ENCODE measurements at places on chromosomes 1 and 21. TPM values are rescaled to one million over a fixed set of nuclear protein-coding genes. Genes with fewer than 3 reads are reported as not detected.

DNA sequence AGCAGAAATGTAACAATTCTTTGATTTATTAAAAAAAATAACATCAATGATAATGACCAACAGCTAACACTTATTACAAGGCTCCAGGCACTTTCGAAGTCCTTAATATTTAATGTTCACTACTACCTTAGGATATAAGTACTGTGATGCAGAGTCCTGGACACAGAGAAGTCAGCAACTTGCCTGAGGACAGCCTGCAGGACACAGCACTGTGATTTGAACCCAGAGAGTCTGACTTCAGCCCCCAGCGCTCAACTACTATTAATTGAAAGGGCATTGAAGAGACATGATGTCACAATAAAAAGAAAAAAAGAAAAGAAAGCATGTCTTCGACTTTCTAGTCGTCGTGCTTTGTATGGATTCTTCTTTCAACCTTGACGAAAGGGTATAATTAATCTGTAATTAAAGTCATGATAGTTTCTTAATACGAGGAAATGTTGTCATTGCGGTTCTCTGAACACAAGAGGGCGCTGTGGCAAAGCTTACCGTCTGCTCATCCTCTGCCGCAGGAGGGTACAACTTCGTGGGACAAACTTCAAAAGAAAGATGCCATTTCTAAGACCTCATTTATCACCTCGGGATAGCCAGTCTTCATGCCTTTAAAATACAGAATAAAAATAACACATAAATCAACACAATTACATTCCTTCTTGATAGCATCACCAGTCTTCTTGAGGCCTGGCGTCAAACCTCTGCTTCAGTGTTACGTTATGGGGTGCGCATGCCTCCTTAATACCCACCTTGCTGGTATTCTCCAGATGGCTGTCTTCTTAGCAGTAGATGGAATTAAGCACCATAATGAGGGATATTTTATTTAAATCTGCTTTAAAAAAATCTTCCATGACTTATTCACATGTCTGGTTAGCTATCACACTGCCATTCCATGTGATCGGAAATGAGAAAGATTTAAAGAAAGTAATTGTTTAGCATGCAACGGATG is 240.1 kb downstream of the DISC1 start:
- DNase-seq, result peak; percentile 53

DNA sequence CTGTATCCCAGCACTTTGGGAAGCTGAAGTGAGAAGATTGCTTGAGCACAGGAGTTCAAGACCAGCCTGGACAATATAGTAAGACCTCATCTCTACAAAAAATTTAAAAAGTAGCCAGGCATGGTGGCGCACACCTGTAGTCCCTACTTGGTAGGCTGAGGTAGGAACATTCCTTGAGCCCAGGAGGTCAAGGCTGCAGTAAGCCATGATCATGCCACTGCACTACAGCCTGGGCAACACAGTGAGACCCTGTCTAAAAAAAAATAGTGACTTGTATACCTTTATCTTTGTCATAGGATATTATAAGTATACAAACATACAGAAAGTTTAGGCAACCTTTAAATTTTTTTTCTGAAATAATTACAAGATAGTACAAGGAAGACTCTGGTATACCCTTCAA is 3.9 kb upstream of the FBXO28 start:
- DNase-seq, result no peak

DNA sequence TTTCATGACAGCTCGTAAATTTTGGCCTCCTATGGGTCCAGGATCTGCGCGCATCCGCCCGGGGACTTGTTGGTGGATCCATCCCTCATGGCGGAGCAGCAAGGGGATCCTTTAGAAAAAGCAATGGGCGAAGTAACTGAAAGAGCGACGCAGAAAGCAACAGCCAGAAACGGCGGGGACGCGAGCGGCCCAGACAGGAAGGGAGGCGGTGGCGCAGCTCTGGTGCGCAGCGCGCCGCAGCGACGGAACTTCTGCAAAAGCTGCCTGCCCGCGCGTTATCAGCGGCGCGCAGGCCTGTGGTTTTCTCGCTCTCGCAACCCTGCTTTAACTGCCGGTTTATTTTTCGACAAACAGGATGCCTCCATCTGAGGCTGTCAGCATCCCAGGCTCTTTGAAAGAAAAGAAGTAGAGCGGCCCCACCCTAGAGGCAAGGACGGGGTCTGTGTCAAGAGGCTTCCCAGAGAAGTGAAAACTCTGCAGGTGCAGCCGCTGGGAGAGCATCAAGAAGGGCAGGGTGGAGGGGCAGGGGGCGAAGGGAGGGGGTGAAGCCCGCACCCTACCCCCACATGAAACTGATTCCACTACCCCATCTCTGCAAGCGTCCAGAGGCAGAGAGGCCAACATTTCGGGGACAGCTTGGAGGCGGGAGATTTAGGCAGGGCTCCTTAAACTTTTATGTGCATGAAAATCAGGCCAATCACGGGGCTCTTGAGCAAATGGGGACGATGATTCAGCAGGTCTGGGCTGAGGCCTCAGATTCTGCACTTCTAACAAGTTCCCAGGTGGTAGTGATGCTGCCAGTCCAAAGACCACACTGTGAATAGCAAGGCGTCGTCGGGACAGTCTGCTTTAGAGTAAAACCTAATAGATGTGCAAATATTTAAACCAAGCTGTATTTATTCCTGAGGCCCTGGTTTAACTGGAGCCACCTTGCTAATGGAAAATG is 22.2 kb downstream of the RUNX1 start:
- DNase-seq, result peak; percentile 52

DNA sequence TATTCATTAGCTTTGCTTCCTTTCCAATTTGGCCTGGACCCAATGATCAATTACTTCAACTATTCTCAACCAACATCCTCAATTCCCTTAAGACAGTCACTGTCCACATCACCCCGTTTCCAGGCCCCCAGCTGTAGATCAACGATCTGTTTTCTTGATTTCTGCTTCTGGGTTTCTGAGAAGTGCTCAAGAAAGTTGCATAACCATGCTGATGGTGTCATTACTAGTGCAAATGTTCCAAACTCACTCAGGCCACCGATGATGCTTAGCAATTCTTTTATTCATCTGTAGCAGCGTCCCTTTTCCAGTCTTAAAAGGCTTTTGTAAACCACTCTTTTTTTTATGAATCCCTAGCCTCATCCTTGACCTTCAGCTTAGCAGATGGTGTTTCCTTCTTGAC is 155.8 kb upstream of the PTGFR start:
- DNase-seq, result no peak

DNA sequence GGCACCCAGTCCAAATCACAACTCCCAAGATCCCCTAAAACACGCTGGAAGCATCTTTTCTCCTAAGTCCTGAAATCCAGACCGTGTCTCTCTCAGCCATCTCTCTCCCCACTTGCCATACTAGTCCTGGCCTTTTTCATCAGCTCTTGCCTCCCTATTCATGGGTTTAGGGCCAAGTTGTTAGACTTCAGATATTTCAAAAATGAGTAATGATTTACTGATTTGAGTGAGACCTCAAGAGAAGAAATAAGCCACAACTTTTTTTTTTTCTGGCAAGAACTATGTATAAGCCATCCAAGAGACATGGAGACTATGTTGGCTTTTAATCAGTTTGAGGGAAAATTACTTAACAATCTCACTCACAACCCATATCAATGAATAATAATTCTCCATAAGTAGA is 62.5 kb downstream of the TBX15 start:
- no peak for DNase-seq

- peak; percentile 69 for DNase-seq
These were observed 30.0 kb upstream of the SDE2 start for GRCh38 chr1:226029093-226029496.

DNA sequence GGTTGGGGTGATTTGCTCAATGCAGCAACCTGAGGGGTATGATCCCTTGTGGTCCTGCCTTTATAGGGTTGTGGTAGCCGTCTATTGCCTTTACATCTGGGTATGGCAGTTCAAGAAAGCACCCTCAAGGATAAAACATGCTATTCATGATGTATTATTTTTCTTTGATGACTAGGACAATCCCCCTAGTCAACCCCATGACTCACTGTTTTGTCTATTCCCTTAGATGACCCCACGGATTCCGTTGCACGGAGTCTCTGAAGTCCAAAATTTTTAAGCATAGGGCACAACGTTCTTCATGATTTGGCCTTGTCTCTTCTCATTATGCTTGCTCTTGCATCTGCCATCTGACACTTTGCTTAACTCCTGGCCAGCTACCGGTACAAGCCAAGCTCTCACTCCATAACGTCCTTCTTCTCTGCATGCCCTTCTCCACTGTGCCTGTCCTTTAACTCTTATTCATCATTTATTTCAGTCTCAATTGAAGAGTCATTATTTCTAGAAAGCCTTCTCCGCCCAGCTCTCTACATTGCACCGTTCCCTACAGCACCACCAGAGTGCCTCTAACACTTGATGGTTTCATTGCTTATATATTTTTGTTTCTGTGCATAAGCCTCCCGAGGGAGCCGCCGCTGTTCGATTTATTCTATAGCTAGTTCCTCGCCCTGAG is 838 bp upstream of the DISP1 start:
- no peak for DNase-seq

- DNase-seq, result no peak
These were observed 70.0 kb downstream of the BCAR3 start for GRCh38 chr1:93611668-93612067.

DNA sequence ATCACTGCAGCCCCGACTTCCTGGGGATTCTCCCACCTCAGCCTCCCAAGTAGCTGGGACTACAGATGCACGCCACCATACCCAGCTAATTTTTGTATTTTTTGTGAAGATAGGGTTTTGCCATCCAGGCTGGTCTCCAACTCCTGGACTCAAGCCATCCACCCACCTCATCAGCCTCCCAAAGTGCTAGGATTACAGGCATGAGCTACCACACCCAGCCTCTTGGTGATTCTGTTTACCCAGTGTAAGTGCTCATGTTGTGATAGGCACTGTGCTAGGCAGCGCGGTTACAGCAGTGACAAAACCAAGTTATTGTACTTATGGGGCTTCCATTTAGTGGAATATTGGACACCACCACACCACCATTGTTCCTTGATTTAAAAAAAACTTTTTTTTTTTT is 9.7 kb upstream of the STX12 start:
- DNase-seq, result no peak

DNA sequence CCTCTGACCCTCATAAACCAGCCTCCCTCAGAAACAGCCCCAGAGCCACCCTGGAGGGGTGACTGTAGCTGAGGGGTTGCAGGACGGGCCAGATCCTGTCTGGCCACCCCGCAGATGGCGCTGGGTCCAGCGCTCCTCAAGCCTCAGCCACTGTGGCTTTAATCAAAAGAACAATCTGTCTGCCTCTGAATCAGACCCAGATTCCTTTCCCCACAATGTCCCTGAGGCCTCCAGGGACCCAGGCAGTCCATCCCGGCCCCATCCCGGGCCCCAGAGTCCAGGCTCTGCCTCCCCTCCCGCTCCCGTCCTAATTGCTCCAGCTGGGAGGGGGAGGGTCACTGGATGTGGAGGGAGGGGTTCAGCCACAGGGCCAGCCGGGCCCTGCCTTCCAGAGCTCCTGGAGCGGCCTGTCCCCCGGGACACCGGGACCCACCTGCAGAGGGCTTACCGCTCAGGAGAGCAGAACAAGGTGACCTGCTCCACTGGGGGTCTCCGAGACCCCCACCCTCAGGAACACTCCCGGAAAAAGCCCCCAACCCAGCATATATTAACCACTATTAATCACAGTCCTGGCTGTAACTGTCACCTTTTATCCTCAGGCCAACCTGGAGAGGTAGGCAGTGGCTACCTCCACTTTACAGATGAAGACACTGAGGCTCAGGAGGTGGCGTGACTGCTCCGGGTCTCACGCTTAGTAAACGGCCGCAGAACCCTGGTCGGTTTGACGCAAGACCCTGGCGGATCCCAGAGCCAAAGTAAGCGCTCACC is 836 bp upstream of the FBLIM1 start:
- no peak for DNase-seq

- DNase-seq, result no peak
These were observed 58.3 kb downstream of the RGS5 start for GRCh38 chr1:163144418-163144817.

GRCh38 chr1:243462929-243463697 is 207.3 kb downstream of the SDCCAG8 start:
- DNase-seq, result no peak

DNA sequence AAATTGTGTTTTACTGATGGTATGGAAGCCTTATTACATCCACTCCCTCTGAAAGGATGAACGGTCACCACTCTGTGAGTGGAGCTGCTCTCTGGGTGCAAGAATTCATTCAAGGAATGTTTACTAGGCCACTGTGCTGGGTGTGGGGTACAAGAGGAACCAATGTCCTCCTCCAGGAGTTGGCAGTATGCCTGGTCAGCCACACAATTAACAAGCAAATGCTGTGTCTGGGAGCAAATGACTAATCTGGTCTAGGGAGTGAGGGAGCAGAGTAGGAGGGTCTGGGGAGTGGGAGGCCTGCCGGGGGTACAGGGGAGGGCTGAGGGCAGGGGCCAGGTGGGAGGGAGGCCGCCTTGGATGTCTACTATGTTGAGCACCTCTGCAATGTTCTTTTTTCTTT is 27.2 kb upstream of the TDRD10 start:
- DNase-seq, result no peak

SELP gene
- total RNA-seq, result 0.78 TPM

GNG12 gene
- 17.3 TPM for total RNA-seq

AADACL3 gene
- not detected for total RNA-seq

TMEM52 gene
- total RNA-seq, result 11.3 TPM

All from left lobe of liver (tissue), 2 donors.